ENCODE measurements at places on chromosomes 3 and 15. TPM values are rescaled to one million over a fixed set of nuclear protein-coding genes. Genes with fewer than 3 reads are reported as not detected.
A peak's percentile ranks its signal among the peaks of the same experiment; 100 is the strongest.

SCAMP5 gene
- 0.43 TPM for total RNA-seq

PRR20G gene
- total RNA-seq, result not detected

SYNM gene
- total RNA-seq, result 8.4 TPM

DNA sequence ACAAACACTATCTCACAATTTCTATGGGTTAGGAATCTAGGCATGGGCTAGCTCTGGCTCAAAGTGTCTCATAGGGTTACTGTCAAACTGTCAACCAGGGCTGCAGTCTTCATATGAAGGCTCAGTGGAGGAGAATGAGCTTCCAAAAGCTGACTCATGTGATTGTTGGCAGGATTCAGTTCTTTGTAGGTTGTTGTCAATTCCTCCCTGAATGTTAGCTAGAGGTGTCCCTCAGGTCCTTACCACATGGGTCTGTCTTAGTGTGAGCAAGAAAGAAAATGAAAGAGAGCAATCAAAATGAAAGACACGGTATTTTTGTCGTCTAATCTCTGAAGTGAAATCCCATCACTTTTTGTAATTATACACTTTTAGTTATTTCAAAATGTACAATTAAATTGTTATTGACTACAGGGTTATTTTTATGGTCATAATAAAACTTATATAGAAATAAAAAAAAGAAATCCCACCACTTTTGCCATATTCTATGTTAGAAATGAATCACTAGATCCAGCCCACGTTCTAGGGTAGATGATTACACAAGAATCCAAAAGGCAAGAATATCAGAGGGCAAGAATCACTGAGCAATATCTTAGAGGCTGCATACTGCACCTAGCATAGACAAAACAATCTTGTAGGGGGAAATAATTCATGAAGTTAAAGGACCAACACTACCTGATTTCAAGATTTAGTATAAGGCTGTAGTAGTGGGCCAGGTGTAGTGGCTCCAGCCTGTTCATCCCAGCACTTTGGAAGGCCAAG is 8.4 kb downstream of the ACSBG1 start:
- no peak for DNase-seq

DNA sequence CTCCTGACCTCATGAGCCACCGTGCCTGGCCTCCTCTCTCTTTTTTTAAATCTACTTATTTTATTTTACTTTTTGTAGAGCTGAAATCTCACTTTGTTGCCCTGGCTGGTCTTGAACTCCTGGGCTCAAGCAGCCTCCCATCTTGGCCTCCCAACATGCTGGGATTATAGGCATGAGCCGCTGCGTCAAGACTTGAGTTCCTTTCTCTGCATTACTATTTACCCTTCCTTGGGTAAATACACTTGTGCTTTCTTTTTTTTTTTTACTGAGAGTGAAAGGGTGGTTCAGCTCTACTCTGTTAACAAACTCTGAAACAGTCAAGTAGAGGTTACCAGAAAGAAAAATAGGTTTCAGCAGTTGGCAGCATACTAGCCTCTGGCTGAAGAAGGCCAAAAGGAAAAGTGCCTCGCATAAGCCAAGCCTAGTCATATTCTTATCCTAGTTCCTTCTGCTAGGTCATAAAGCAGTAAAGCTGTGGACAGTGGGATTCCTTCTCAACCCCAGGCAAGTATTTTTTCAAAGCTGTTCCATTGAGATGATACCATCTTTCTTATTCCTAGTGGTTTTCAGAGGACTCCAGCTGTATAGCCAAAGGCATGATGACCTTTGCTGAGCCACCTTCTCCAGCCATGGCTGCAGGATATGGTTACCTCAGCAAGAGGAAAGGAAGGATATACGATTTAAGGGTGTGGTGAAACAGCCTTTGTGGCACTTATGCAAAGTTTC is 135.1 kb downstream of the RBPMS2 start:
- DNase-seq, result peak; percentile 28

GRCh38 chr3:155648013-155648591 is 96.8 kb downstream of the PLCH1 start:
- no peak for DNase-seq

GRCh38 chr15:60065951-60066350 is 61.8 kb downstream of the FOXB1 start:
- no peak for DNase-seq

Data from fibroblast of villous mesenchyme (primary cell).